ENCODE measurements at places on chromosomes 7 and 10.

GRCh38 chr10:127945341-127945758 is 38.4 kb downstream of the PTPRE start:
- no peak for DNase-seq

DNA sequence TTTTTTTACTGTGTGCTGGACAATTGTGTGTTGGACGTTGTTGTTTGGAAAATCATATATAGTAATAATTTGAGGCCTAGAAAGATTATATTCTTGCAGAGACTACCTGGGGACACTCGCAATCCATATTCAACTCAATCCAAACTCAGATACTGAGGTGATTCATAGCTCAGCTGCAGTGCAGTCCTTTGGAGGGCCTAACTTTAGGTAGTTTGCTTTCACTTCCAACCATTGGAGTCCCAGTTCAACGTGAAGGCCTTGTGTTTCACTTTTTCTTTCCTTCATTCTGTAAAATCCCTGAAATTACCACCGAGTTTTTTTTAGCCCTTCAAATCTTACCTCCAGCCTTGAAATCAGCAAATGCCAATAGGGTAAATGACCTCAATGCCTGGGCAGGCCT is 32.3 kb downstream of the ATRNL1 start:
- DNase-seq: no peak

DNA sequence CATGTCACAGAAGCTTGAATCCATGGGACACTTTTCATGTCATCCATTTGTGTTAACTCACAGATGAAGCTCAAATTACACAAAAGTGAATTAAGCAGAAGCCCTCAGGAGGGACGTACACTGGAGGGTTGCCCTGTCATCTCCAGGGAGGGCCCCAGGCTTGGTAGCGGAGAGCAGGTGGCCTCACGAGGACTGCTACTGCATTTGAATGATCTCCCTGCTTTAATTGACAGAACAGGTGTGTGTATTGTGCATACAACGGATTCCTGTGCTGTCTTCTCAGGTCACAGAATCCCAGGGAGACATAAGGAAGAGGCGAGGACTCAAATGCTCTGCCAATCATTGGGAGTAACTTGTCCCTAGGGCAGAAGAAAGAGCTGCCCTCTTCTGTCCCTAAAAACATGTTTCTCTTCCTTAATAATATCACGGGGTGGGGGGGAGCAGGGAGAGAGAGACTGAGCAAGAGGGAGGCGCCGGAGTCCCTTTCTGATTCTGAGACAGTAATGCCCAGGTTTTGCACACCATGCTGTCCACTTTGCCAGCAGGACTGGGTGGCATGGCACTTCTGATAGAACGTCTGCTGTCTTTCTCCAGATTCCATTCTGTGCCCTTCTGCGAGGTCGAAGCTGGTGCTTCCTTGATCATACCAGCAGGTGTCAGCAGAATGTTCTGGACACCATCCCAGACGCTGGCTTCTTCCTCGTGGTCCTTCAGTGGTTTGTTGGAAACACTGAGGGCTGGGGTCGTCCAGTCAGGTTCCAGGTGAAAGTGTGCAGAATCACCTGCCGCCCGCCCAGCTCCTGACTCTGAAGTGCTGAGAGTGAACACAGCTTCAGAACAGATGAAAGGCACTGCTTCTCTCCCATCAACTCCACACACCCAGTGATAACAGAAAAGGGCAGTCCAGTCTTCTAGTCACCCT is 26.2 kb upstream of the RASGEF1A start:
- no peak for DNase-seq

GRCh38 chr10:120429395-120429794 is 27.6 kb upstream of the PLPP4 start:
- no peak for DNase-seq

DNA sequence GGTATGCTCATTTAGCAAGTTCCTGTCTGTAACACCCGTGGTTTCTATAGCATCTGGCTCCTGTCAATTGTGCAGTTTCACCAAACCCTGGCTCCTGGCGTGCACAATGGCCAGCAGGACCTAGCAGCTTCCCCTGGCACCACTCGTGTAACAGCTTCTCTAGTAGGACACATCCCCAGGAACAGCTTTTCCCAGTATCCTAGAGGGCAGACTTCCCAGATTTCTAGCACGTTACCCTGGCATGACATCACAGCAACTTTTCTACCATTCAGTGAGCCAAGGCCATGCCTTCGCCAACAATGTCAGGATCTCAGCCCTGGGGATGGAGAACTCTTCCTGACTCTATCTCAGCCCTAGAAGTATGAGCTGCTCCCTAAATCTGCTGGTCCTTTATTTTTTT is 6.5 kb downstream of the YME1L1 start:
- DNase-seq: no peak

DNA sequence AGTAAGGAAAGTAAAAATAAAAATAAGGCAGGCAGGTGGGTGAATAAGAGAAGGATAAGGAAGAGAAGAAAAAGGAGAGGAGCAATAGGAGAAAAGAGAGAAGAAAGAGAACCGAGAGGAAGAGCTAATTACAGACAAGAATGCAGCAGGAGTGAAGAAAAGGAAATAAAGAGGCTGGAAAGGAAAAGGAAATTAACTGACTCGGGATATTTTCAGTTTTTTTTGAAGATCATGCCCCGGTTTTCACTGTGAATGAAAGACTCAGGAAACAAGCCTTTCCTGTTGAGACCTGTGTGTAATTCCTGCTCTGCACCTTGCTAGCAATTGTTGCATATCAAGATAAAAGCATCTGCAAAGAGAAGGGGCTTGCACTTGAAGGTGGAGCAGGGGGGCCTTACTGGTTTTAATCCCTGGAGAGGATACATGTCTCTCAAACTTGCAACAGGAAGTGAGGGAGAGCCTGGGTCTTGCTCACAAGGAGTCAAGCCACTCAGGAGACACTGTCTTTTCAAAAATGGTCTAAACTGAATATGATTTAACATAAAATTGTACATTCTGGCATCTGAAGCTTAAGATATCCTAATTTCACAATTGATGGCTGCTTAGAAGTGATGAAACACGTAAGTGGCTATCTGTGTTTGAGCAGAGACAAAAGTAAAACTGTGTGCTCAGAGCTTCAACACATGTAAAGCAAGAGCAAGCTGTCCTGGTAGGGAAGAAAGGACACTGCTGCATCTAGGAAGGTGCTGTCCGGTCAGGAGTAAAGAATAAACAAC is 157.6 kb downstream of the FAM107B start:
- no peak for DNase-seq

- DNase-seq: no peak
Observed at GRCh38 chr7:88477976-88478375, 171.3 kb upstream of the STEAP4 start.

- DNase-seq: no peak
Observed at GRCh38 chr10:13056456-13057077, 43.4 kb upstream of the OPTN start.

- DNase-seq: no peak
Observed at GRCh38 chr10:37701781-37702493, 155.5 kb downstream of the ZNF248 start.

GRCh38 chr10:24716295-24716694 is 7.4 kb downstream of the ARHGAP21 start:
- DNase-seq: no peak
